ENCODE measurements at places on chromosomes 16 and 17. TPM values are rescaled to one million over a fixed set of nuclear protein-coding genes. Genes with fewer than 3 reads are reported as not detected.
A peak's percentile ranks its signal among the peaks of the same experiment; 100 is the strongest.

GRCh38 chr17:39943702-39944392, 16.3 kb downstream of the LRRC3C start:
- peaks cover 2% of the 10 kb centered on the region for H3K36me3 ChIP-seq
- H3K4me1 ChIP-seq: peaks cover 36% of the 10 kb centered on the region
- no peak for DNase-seq
- H3K4me3 ChIP-seq: no peak overlapping the region

C16orf46 gene
- total RNA-seq: 0.41 TPM

- H3K27ac ChIP-seq: no peak overlapping the region
- no peaks in the 10 kb centered on the region for H3K27me3 ChIP-seq
- peaks cover 37% of the 10 kb centered on the region for H3K4me1 ChIP-seq
- peaks cover 6% of the 10 kb centered on the region for H3K36me3 ChIP-seq
- no peak overlapping the region for H3K4me3 ChIP-seq
These were observed 8.6 kb downstream of the SARM1 start for GRCh38 chr17:28379814-28380801.

- peak within 1 kb of the TSS; percentile 99 for H3K4me3 ChIP-seq
- peaks cover 47% of the 10 kb centered on the region for H3K4me1 ChIP-seq
- peaks cover 18% of the 10 kb centered on the region for H3K36me3 ChIP-seq
- peak; percentile 71 for DNase-seq
- H3K27ac ChIP-seq: peak within 1 kb of the TSS; percentile 96
These were observed at the start of gene ACSF3 for GRCh38 chr16:89093602-89094251. ACSF3 (plus strand) TSS chr16:89093852; CDS start chr16:89100682, 6,830 bp downstream.

DNA sequence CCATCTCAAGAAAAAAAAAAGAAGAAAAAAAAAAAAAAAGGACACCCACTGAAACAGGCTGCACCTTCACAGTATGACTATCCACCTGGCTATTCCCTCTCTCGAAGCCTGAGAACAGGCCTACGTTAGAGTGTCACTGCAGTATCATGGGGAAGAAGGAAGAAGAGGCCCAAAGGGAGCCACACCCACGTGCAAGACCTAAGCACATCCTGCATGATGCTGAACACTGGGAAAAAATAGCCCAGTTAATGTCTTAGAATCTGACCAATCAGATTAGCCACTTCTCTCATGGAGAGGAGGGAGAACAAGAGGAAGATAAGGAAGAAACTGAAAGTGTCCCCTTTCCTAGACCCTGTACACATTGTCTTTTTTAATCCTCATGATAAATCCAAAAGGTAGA, 19.5 kb upstream of the MED13 start:
- H3K4me1 ChIP-seq: peaks cover 12% of the 10 kb centered on the region
- H3K27me3 ChIP-seq: no peaks in the 10 kb centered on the region
- no peaks in the 10 kb centered on the region for H3K36me3 ChIP-seq
- H3K27ac ChIP-seq: no peak overlapping the region
- DNase-seq: no peak
